Renal cortex interstitium (tissue), 15 donors: ENCODE measurements at places on chromosomes 5 and 9.
A peak's percentile ranks its signal among the peaks of the same experiment; 100 is the strongest.

DNA sequence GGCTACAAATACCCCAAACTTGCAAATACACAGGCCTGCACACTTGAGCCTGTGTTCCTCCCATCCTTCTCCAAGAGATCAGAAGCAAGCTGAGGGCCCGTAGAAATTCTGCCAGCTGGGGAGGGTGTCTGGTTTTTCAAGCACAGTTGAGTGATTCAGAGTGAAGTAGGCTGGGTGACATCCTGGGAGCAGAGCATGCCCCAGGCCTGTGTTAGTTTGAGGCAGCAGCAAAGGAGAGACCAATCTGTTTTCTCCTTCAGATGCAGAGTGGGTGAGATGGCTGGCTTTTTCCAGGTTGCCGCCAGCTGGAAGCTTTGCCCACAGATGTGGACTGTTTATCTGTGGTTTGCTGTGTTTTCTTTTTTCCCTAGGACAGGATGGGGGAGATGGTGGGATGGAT lies 63.1 kb downstream of the RCL1 start:
- no peak for DNase-seq

DNA sequence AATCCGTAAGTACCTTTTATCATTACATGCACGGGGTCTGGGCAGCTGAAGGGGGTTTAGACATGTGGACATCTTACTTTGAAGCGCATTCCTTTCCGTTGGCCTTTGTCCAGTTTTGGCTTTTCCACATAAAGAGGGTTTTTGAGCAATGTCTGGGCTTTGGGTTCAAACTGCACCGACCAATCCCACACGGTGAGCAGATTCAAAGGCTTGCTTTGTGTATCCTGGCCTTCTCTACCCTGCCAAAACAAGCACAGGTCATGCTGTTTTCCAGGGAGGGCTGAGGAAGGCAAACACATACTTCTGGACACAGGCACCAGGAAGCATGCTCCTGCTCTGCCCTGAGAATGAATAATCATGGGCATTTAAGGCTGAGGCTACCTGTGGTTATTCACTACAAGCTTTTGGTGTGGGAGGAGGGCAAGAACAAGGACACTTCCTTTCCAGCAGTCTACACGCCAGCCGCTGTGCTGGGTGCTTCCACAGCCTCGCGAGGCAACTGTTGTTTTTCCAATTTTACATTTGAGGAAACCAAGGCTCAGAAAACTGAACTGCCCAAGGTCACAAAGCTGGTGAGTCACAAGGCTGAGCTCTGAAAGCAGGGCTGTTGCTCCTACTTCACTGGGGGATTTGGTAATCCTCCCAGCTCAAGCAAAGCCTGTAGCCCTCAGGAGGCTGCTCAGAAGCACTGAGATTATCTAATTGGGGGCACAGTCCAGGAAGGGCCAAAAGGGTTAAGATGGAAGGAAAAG lies 59.8 kb upstream of the GOLPH3 start:
- no peak for DNase-seq

DNA sequence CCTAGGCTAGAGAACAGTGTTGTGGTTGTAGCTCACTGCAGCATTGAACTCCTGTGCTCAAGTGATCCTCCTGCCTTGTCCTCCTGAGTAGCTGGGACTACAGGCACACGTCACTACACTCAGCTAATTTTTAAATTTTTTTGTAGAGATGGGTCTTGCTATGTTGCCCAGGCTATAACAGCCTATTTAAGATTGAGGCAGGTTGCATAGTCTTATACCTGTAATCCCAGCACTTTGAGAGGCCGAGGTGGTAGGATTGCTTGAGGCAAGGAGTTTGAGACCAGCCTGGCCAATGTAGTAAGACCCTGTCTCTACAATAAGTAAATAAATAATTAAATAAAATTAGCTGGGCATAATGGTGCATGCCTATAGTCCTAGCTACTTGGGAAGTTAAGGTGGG lies 79.9 kb downstream of the VPS13A start:
- no peak for DNase-seq

- no peak for DNase-seq
Observed at GRCh38 chr5:28862137-28862859, 1823.9 kb upstream of the CDH9 start.

- DNase-seq = no peak
Observed at GRCh38 chr5:68396722-68397121, 181.2 kb downstream of the PIK3R1 start.

GRCh38 chr5:98773464-98774191 lies at the start of gene RGMB:
Gene RGMB (plus strand): TSS chr5:98773663. CDS start chr5:98774071, 408 bp downstream.
- DNase-seq = peak; percentile 98

DNA sequence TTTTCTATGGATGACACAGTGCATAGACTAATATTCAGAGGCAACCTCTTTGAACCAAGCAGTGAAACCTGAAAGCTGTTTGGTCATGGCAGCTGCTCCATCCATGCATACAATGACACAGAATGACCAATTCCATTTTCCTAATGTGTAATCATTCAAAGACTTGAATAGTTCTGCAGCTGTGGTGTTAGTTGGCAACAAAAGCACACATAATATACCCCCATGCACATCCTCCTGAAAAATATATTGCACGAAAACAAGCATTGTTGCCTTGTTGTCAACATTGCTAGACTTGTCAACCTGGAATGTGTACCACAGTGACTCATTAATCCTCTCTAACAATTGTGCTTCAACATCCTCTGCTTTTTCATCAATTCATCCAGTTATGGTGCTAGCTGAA lies 71.0 kb upstream of the SEMA6A start:
- DNase-seq = no peak

- DNase-seq = no peak
Observed at GRCh38 chr5:171849585-171850323, 64.1 kb downstream of the SMIM23 start.

GRCh38 chr5:112649882-112650281 lies 87.8 kb upstream of the APC start:
- DNase-seq = no peak

- peak; percentile 56 for DNase-seq
Observed at GRCh38 chr5:40797273-40798011, 732 bp downstream of the PRKAA1 start.

- DNase-seq = no peak
Observed at GRCh38 chr5:98749046-98749445, 24.4 kb upstream of the RGMB start.

- DNase-seq = no peak
Observed at GRCh38 chr9:35577486-35577885, 27.6 kb upstream of the TESK1 start.

DNA sequence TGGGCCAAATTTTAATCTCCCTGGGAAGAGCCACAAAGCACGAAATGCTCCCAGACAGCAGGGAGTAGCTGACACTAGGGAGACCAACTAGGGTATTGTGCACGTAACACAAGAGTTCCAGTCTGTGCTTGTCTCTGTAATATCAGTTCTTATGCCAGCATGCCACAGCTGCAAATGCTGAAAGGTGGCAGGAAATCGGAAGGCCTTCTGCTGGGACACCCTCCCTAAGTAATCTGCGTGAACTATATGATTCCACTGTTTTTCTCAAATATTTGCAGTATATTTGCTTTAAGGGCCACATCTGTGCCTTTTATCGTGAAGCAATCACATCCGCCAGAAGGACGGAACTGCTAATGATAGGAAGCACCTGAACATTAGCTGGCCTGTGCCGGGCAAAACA lies 12.6 kb downstream of the VLDLR start:
- DNase-seq = no peak

DNA sequence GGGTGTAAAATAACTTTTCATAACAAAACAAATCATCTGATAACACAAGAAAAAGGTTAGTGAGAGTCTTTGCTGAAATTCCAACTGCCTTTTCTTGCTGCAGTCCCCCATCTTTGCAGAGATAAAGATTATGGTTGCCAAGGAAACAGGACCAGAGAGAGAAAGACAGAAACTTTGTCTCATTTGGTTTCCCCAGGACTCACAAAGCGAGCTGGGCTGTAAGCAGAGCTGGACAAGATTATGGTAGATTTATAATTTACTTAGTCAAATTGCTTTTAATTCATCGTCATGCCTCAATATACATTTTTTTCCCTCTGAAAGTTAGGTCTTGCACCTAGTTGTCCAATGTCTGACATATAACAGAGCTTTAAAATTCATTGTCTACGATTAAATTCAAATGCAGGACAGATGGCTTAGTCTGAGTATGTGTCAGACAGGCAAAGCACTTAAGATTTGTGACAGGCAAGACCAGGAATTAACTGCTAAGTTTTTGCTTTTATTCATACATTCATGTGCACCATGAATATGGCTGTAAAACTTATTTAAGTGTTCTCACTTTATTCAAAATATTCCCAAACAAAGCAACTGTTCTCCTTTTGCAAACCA lies 17.4 kb downstream of the ENC1 start:
- no peak for DNase-seq

- no peak for DNase-seq
Observed at GRCh38 chr5:6402939-6403338, 24.6 kb upstream of the MED10 start.

GRCh38 chr5:92561411-92561959 lies 1019.5 kb downstream of the NR2F1-AS1 start:
- no peak for DNase-seq

DNA sequence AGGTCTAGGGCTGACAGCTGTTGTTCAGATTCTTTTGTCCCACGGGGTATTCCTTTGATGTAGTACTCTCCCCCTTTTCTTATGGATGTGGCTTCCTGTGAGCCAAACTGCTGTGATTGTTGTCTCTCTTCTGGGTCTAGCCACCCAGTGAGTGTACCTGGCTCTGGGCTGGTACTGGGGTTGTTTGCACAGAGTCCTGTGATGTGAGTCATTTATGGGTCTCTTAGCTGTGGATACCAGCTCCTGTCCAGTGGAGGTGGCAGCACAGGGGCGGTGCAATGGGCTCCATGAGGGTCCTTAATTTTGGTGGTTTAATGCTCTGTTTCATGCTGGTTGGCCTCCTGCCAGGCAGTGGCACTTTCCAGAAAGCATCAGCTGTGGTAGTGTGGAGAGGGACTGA lies 161.3 kb downstream of the CAVIN4 start:
- no peak for DNase-seq

DNA sequence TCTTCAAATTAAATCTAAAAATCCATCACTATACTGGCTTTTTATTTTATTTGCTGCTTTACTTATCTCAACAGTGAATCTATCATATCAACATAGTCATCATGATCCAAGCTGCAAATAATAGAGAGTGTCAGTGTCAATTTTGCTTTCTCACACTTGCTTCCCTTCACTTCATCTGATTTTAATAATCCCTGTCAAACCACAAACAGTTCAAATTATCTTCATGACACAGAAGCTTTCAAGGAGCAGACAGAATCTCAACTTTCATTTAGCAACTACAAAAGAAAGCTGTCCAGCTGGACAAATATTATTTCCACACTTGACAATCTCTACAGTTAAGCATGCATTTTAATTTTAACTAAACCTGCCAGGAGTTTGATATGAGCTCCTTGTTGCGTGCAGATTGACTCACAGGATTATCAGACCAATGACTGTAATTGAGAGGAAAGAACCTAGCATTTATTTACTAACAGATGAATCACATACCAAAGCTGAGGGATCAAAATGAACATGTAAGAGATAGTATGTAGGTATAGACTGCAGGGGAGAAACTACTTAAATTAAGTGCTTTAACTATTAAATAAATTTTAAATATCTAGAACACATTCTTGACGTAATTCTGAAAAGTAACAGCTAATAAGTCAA lies 56.0 kb downstream of the KIAA0825 start:
- DNase-seq = no peak

GRCh38 chr9:128512820-128513219 lies 8.3 kb downstream of the GLE1 start:
- no peak for DNase-seq

DNA sequence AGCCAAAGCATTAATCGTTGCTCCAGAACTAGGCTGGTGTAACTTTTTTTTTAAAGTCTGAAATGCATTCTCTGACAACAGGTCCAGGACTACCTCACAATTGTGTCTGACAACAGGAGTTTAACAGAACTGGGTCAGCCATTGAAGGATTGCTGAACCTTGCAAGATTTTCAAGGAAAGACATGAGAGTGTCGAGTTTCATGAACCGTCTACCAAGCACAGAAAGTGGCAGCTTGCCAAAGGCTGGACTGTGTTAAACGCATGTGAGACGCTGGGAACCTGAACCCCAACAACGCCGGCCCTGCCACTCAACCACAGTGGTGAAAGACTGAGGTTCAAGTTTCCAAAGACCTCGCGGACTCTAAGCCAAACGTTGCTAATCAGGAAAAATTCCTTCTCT lies 79.1 kb downstream of the LHFPL2 start:
- peak; percentile 80 for DNase-seq

- no peak for DNase-seq
Observed at GRCh38 chr5:58009754-58010153, 450.1 kb downstream of the PLK2 start.

DNA sequence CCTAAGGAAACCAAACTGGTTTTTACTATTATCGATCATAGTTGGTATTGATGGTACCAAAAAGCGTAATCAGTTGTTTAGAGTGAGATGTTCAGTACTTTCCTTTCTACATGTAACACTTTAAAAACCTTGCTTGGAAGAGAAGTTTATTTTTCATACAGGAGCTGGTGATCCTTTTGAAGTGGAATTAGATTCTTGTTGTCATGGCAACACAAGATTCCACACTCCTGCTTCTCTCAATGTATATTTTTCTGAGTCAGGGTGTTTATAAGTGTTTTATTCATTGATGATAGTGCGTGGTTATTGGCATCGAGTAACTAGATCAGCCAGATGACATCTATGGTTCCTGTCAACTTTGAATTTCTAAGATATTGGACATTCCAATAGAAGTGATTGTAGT lies 181.1 kb upstream of the CHD1 start:
- no peak for DNase-seq

GRCh38 chr5:126355940-126356339 lies 67.3 kb upstream of the GRAMD2B start:
- no peak for DNase-seq

DNA sequence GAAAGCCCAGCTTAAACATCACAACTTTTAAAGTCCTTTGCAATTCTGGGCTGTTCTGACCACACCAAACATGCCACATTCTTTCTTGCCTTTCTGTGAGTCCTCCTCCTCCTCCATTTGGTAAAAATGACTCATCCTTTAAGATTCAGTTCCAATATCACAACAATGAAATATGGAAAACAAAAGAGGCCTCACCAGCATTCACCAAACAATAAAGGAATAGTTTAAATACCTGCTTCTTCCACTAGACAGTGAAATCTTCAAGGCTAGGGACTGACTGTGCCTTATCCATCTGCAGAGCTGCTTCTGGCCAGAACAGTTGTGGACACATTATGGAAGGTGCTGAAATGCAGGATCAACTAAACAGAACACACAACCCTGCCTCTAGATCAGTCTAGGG lies 36.0 kb downstream of the NR6A1 start:
- DNase-seq = no peak

GRCh38 chr5:15539951-15540350 lies 40.0 kb downstream of the FBXL7 start:
- DNase-seq = no peak

GRCh38 chr5:139150367-139150999 lies 47.7 kb downstream of the SIL1 start:
- no peak for DNase-seq
